Mucosa of descending colon (tissue), 3 donors: ENCODE measurements at places on chromosomes 4 and X. TPM values are rescaled to one million over a fixed set of nuclear protein-coding genes. Genes with fewer than 3 reads are reported as not detected.

GRCh38 chrX:15404401-15405096, 20.3 kb upstream of the VEGFD start:
- DNase-seq = no peak

DNA sequence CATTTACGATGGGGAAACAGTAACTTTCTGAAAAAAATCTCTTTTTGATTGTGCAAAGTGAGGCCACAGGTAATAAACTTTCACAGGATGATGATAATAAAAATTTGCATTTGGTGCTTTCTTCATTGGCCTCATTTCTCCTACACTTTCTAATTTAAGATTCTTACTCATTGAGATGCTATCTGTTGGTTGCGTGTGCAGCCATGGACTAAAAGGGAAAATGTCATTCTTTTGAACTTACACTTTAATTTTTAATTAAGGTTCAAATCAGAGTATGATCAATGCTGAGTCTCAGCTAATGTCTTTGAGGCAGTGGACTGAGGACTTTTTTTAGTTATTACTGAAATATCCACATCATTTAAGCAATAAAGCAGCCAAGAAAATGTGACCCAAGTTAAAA, 87.6 kb downstream of the SEL1L3 start:
- no peak for DNase-seq

GRCh38 chr4:69775321-69775867, 15.0 kb upstream of the SULT1B1 start:
- DNase-seq = no peak

SATL1 gene
- total RNA-seq = not detected

GRCh38 chr4:122341886-122342285, 36.9 kb upstream of the ADAD1 start:
- DNase-seq = no peak

DNA sequence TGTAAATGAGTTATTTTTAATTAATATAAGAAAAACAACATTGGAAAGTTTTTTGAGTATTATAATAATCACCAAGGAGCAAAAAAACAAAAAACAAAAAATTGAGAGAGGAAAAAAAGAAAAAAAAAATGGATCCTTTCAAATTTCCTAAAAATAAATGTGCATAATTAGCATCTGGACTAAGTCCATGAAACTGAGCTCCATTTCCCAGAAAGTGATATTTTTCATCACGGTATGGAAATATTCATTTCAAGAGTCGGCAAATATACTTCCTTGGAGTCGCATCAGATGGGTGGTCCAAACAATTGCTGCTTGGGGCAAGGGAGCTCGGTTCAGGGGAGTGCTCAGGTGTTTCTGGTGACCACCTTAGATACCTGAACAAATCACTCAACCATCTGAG, 305.1 kb downstream of the LDB2 start:
- no peak for DNase-seq

GRCh38 chr4:151029537-151029936, 14.5 kb upstream of the LRBA start:
- DNase-seq = no peak

ARHGAP36 gene
- total RNA-seq = not detected

DCAF12L2 gene
- total RNA-seq = not detected

GRCh38 chr4:161595230-161595771, 568.5 kb downstream of the FSTL5 start:
- no peak for DNase-seq

DNA sequence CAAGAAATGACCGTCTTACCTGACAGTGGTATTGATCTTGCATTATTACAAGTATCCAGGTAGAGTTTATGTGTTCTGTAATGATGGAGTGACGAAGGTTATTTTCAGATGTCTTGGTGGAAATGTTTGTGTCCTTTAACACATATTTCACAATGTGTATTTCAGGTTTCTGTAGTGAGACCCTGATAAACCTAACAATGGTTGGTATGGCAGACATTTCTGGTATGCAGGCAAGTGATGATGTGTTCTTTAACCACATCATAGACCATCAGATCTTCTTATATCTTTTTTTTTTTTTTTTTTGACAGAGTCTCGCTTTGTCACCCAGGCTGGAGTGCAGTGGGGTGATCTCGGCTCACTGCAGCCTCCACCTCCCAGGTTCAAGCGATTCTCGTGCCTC, 14.6 kb upstream of the ATXN3L start:
- no peak for DNase-seq

- DNase-seq = no peak
Observed at GRCh38 chrX:41802958-41803357, 79.0 kb downstream of the GPR82 start.

NAP1L2 gene
- 2.1 TPM for total RNA-seq

GRCh38 chrX:8235026-8235425, 64.0 kb upstream of the VCX2 start:
- DNase-seq = no peak

HPGD gene
- 237 TPM for total RNA-seq
